ENCODE measurements at places on chromosomes 2 and 18.

GRCh38 chr18:55227771-55228170 lies 268.5 kb upstream of the CCDC68 start:
- no peak for DNase-seq

GRCh38 chr2:223100061-223100511 lies 48.1 kb downstream of the KCNE4 start:
- DNase-seq: no peak

DNA sequence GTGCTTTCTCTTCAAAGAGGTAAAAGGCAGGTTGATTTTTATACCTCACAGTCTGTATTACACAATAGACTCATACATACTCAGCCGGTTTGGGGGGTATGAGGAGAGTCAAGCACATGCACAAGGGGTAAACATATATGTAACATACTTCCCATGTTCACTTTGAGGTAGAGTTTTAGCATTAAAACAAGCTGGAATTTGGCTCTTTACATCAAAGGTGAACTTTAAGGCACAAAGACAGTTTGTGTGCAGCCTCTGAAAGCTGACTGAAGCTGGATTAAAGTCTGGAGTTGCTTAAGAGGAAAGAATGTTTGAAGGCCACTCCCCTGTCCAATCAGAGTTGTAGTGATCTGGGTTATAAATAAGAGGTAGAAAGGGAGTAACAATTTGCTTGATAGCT lies 282.0 kb downstream of the DPP10 start:
- no peak for DNase-seq

DNA sequence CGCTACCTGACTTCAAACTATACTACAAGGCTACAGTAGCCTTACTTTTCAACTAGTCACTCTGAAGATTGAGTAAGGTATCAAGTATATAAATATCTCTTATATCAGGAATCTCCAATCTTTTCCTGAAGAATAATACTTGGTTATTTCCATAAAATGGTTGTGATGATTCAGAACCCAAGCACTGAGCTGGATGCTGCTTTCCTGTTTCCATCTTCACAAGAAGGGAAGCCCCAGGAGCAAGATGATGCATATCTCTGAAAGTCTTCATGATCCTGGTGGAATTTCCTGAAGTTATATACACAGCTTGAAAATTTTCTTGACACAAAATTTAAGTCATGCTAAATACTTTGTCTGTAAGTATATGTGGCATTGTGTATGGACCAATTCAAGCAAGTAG lies 243.9 kb upstream of the TANK start:
- no peak for DNase-seq

DNA sequence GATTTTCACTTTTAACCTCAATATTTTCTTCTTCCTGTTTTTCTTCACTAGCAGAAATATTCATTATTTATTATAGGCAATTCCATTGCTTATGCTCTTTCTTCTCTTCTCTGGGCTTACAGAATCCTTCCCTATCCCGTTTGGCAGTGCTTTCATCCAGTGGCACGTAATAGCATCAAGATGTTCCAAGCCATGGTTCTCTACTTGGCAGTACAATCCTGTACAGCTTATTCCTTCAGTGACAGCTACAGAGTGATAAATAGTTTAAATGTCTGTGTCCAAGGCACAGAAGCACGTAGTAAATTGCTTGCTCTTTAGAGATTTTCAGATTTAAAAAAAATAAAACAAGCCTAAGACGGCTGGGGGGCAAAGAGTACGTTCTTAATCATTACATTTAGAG lies 1964.3 kb downstream of the SUCLG1 start:
- no peak for DNase-seq

Measured in NCI-H2081 treated with DMSO at 0.1 percent for 48 hours (cell line).